HCEC 1CT (cell line): ENCODE measurements at places on chromosomes 12 and 14.

- peak; percentile 75 for DNase-seq
Observed at GRCh38 chr14:92456215-92457015, 57.2 kb upstream of the RIN3 start.

- DNase-seq, result no peak
Observed at GRCh38 chr12:92356425-92356824, 210.8 kb upstream of the BTG1 start.

GRCh38 chr12:128455851-128456250 is 188.9 kb downstream of the TMEM132C start:
- DNase-seq, result no peak

DNA sequence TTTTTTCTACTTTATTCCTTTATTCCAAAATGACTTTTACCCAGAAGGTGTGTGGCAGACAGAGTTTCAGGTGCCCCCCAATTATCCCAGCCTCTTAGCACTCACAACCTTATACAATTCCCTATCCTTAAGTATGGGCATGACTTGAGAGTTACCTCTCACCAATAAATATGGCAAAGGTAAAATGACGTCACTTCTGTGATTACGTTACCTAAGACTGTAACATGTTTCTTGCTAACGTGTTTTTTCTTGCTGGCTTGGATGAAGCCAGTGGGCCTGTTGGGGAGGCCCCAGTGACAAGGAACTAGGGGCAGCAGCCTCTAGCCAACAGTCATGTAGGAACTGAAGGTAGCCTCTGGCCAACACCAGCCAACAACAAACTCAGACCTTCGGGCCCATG is 13.3 kb upstream of the TUNAR start:
- no peak for DNase-seq
